ENCODE measurements at places on chromosomes 6 and 20.

DNA sequence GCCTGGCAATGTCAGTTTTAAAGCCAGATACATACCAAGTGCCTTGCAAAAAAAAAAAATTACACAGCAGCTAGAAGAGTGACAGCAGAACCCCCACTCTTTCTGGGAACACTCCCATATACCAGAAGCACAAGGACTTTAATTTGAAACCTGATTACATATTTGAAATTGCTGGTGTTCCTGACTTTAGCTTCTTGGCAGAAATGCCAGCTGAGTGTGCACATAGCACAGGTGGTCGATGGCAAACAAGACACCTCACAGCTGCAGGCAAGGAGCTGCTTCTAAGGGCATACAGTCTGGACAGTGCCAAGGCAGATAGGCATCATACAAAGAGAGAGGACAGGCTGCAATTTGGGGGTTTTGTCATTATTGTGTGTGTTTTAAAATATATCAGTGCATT, 150.7 kb upstream of the SGK1 start:
- DNase-seq = no peak

DNA sequence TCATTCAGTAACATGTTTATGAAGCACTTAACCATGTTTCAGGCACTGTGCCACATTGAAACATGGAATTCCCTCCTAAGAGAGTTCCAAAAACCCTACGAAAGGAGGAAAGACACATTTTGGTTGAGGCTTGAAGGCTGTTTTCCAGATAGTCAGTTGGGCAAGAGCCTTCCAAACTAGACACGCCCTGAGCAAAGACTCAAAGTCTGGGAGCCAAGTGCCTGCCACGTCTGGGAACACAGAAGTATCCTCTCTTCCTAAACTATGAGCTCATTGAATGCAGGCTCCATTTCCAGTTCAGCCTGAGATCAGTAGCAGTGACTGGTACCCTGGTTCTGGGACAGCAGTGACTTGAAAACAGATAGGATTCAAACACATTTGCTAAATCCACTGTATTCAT, 74.5 kb upstream of the FAM8A1 start:
- no peak for DNase-seq

DNA sequence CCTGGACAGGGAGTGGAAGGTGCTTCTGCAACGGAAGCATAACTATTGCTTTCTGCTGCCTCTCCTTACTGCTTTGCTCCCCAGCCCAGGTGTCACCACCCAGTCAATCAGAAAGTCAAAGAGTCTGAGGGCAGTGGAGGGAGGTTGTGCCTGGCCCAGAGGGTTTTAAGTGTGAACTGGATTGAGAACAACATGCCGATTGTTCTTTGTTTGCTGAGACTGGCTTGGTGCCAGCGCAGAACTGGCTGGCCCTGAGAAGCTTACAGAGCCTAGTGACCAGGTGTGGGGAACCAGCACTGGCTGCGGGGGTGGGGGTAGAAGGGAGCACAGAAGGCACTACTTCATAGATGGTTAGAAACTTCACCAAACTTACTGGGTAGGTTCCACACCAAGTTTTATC, 31.1 kb upstream of the ENPP4 start:
- DNase-seq = no peak

DNA sequence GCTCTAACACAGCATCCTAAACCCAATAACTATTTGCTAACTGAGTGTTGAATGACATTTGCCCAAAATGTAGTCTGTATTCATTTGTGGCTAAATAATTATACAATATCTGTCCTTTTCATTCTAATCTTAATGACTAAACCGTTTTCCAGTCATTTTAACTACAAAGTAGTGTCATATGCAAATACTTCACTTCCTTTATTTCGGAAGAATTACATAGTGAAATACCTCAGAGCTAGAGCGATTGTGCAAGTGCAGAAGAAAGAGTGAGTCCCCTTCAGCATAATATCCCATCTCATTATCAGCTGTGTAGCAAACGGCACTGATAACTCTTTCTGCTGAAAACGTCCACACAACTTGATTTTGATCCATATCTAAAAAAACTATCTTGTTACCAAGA, 66.2 kb downstream of the ROS1 start:
- no peak for DNase-seq

GRCh38 chr20:513429-513828, 30.2 kb downstream of the CSNK2A1 start:
- no peak for DNase-seq

GRCh38 chr6:113598786-113599185, 258.4 kb upstream of the MARCKS start:
- DNase-seq = no peak

GRCh38 chr6:150235218-150235617, 92.4 kb downstream of the PPP1R14C start:
- no peak for DNase-seq

GRCh38 chr20:33261465-33261864, 21.5 kb upstream of the BPIFB1 start:
- no peak for DNase-seq
